ENCODE measurements at places on chromosomes 1 and 21. TPM values are rescaled to one million over a fixed set of nuclear protein-coding genes. Genes with fewer than 3 reads are reported as not detected.

DNA sequence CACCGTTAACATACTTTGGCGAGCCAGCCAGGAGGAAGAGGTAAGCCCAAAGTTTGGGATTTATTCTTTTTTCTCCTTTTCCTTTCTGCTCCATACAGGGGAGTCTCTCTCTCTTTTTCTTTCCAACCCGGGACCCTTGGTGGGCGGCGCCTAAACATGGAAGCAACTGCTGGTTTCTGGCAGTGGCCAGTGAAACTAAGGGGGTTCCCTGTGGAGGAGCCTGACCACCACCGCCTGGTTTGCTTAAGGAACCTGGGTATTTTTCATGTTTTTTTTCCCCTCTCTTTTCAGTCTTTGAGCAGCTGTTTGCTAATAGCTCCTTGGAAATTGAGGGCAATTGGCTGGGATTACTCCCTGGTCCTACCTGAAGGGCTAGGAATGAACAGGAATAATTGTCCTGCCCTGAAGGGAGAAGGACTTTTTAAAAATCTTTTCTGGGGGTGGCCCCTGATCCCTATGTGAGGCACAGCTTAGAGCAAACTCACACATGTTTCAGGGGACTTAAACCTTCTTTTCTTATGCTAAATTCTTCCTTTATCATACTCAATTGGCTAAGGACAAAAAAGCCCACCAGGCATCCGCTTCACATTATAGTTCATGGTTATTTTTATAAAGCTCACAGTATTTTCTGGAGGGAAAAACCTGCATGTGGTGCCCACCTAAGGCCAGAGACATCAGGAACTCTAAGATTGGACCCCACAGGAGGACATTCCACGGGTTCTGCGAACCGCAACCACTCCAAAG lies 61.3 kb upstream of the PLD5 start:
- no peak for DNase-seq

The NTRK1 gene
- total RNA-seq, result 1.6 TPM

The ZNF683 gene
- not detected for total RNA-seq

- DNase-seq, result no peak
Observed at GRCh38 chr1:179322557-179322956, 29.0 kb downstream of the SOAT1 start.

DNA sequence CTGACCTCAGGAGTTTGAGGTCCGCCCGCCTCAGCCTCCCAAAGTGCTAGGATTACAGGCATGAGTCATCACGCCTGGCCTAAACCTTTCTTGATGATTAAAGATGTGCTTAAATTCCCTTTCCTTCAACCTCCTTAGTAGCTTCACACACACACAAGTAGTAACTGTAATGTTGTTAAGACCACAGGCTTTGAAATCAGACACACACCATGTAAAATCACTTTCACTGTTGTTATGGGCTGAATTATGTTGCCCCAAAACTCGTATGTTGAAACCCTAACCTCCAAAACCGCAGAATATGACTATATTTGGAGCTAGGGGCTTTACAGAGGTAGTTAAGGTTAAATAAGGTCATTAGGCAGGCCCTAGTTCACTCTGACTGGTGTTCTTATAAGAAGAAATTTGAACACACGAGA lies 180.2 kb downstream of the NR5A2 start:
- no peak for DNase-seq

The TP73 gene
- not detected for total RNA-seq

- no peak for DNase-seq
Observed at GRCh38 chr1:51541313-51542050, 22.4 kb upstream of the EPS15 start.

The DIRAS3 gene
- 9.9 TPM for total RNA-seq

The ZNF697 gene
- total RNA-seq, result 7.8 TPM

The PM20D1 gene
- total RNA-seq, result 0.79 TPM

The SIK1 gene
- total RNA-seq, result 28.8 TPM

GRCh38 chr1:20546637-20547036 lies 5.7 kb upstream of the FAM43B start:
- DNase-seq, result no peak

DNA sequence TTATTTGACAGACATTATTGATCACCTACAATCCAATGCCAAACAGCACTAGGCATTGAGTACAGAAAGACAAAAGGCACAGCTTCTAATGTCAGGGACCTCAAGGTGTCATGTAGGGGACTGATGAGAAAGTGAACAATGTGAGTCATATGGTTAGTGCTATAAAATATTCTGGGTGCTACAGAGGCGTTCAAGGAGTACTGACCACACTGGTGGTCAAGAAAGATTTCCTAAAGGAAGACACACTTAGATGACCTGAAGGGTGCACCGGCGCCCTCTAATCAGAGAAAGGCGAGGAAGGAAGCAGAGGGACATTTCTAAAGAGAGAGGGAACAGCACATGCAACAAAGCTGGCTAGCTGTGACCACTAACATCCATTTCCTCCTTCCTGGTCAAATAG lies 64.9 kb upstream of the F3 start:
- DNase-seq, result no peak

GRCh38 chr1:29414086-29414485 lies 177.8 kb downstream of the PTPRU start:
- DNase-seq, result no peak

DNA sequence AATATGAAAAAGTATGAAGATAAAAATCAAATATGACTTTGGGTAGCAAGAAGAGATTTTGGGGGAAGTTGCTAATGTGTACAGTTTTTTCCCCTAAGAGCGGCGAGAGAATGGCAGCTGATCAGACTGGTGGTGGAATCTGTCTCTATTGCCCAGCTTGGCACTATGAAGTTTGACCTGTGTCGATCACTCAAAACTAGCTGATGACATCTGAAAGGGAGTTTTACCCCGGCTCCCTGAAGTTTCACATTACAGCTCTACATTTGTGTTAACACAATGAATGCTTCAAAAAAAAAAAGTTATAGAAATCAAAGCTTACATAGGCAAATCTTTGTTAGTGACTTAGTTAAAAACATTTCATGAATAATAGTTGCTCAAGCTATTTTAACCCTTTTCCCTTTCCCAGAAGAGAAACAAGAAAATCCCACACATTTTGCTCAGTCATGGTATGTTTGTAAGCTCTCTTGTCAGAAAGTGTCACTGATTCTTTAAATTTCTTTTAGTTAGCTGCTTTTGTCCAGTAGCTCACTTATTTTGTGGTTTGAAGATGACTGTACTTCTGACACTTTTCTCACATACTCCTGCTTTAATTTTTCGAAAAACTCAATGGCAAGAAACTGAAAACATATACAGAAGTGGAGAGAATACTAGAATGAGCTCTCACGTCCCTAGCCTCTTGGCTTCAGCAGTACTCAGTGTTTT lies 41.3 kb downstream of the DYRK1A start:
- no peak for DNase-seq

- DNase-seq, result no peak
Observed at GRCh38 chr1:11453742-11454491, 25.0 kb upstream of the DISP3 start.

DNA sequence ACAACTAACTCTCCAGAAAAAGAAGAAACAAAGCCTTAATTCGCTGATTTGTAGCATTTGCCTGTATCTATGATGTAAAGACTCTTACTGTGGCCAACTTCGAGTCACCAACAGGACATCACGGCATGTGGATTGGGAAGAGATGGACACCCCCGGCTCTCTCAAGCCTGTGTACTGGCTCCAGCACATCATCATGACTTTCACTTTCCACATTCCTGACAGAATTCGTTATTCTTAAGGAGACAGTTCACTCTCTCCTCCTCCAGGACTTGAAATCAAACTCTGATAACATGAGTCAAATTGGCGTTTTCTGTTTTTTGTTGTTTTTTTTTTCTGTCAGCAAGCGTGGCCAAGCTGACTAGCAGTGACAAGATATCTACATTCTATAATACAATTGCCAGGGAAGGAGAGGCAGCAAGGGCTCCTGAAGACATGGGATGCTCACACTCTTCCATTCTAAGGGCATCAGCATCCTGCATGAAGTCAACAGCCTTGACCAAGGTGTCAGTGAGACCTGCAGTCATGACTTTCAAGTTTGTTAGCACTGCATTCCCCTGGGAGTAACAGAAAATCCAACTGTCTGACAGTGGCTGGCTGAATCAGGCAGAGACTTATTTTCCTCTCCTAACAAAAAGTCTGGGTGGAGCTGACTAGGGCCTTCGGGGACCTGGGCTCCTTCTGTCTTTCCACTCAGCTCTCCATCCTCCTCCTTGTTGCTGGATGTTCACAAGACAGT lies 13.3 kb upstream of the TRAF3IP3 start:
- no peak for DNase-seq

The MATN1 gene
- not detected for total RNA-seq

GRCh38 chr1:10989095-10989494 lies 23.4 kb upstream of the TARDBP start:
- DNase-seq, result peak; percentile 1

The PRAMEF25 gene
- not detected for total RNA-seq

The CSMD2 gene
- 0.33 TPM for total RNA-seq

DNA sequence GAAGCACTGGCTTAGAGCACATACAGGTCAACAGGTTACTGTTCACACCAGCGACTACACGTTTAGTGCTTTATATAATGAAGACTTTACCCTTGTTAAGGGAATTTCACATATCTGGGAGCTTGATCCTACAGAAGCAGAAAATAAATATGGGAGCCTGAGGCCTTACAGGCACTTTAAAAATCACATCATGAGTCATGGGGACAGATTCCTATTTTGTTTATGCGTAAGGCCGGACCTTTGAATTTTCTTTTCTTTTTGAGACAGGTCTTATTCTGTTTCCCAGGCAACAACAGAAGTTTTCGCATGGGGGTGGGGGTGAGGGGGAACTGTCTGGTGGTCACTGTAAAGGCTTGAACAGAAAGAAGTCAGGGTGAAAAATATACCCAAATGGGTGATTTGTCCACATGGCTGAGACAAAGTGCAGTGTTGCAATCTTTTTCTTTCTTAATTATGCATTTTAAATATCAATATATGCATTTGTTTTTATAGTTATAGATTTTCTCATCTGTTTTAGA lies 276.7 kb downstream of the KCNH1 start:
- DNase-seq, result no peak

DNA sequence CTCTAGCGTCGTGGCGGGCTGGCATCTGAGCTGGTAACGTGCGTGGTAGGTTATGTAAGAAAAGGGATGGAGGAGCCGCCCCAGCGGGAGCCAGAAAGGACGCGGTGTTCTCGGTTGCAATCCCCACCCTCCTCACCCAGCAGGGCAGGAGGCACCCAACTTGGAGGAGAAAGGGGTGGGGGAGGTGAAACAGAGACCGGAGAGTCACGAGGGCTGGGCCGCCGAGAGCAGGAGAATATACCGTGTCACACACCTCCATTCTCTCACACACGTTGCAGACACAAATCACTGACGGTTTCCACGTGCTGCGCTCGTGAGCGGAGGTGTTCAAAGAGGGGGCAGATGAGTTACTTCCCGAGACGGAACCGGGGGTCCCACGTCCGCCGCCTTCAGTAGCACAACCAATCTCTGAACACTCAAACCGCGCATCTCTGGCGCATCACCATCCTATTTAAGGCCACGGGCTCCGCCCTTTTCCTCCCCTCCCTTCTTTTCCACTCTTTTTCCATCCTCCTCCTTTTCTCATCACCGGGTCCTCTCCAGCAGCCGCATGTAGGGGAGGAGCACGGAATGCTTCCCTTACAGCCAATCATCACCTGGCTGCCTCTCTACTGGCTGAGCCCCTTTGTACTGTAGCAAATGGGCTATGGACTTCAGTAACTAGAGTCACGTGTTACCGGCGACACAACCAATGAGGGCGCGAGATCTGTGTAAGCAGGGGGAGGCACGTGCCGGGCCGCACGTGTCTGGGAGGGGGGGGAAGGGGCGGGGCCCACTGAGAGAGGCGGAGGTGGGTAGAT lies at the start of gene CIART:
Gene CIART (plus strand): TSS at position 797 of the 800 bp plus-strand sequence. CDS start 714 bp downstream, outside the sequence.
- peak; percentile 96 for DNase-seq

DNA sequence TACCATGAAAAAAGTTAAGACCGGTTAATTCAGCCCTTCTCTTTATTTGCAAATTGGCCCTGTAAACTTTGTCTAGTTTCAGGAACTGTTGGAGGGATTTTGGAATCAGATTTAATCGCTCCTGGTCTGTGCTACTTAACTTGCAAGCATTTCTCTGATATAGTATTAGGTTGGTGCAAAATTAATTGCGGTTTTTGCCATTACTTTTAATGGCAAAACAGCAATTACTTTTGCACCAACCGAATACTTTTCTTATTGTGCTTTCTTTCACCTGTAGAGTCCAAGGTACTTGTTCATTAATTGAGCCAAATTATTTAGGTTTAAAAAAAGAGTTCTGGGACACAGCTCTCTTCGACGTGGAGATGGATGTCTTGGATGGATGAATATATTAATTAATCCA lies 92.8 kb upstream of the HNRNPU start:
- no peak for DNase-seq

The GCSAML gene
- not detected for total RNA-seq

- no peak for DNase-seq
Observed at GRCh38 chr21:34980423-34981115, 68.5 kb downstream of the RUNX1 start.

GRCh38 chr1:41532206-41532975 lies 47.9 kb upstream of the EDN2 start:
- no peak for DNase-seq

DNA sequence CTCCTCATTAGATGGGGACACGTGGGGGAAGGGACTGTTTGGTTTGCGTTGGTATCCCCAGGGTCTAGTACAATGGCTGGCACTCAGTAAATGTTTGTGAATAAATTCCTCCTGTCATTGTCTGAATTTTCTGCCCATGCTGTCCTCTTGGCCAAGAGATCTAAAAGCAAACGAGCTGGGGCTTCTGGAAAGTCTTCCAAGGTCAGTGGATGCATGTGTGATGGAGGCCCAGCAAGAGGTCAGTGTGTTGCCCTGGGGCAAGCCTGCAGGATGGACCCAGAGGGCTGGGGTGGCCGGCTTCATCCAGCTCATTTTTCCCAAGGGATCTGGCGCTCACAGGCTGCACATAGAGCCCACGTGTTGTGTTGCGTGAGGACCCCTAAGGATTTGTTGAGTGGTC lies 30.0 kb upstream of the JUN start:
- no peak for DNase-seq

- DNase-seq, result no peak
Observed at GRCh38 chr1:84410328-84411095, 12.2 kb downstream of the DNASE2B start.

DNA sequence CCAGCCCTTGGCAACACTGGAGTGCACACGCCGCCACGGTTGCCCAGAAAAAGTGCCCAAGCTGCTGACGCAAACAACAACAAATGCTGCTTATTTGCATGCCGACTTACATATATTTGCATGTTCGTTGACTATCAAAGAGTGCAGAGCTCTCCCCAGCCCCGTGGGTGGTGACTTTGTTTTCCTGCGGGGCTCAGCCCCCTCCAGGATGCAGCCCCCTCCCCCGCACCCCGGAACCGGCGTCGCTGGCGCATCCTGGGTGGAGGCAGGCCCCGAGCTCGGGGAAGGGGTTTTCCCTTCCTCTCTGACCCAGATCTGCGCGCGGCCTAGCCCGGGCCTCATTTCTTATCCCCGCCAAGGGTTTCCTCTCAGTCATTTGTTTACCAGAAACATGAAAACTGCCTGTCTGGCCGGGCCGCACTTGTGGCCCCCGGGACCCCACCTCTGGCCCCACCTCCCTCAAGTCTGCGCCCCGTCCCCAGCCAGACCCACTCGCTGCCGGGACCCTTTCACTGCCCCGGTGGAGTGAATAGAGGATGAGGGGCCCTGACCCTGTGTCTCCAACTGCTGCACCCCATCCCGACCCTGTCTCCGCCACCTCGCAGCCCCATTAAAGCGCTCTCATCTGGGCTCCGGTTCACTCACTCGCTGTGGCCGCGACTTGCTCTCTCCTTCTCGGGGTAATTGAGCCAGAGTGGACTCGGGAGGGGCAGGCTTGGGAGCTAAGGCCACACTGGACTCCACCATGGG lies 5.5 kb downstream of the TNFRSF25 start:
- no peak for DNase-seq
